ENCODE measurements at places on chromosomes 7 and 10. TPM values are rescaled to one million over a fixed set of nuclear protein-coding genes. Genes with fewer than 3 reads are reported as not detected.
A peak's percentile ranks its signal among the peaks of the same experiment; 100 is the strongest.

Gene CTAGE6
- total RNA-seq = 1.2 TPM

Gene ASB10
- total RNA-seq = not detected

Gene SLC18A3
- total RNA-seq = not detected

Gene CDNF
- total RNA-seq = 1.2 TPM

Gene STAG3
- 16.5 TPM for total RNA-seq

Gene FBXL13
- total RNA-seq = 0.34 TPM

Gene CNPY1
- total RNA-seq = not detected

Gene GDF2
- total RNA-seq = not detected

DNA sequence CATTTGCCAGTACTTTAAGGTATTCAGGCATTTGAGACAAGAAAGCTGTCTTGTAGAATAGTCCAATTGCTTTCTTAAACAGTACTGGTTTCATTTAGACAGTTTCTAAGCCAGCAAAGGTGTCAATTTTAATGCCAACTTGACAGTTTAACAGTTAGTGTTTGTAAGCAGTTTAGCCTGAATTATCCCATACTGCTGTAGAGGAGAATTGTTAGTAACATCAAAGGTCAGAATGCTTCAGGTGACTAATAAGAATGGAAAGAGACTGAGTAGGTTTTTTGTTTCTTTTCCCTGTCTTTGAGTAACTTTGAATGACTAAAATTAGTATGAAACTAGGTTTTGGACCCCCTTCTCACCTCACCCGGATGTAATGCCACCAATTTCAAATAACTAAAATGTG is 29.5 kb upstream of the VDAC2 start:
- no peak overlapping the region for H3K4me3 ChIP-seq
- peaks cover 34% of the 10 kb centered on the region for H3K36me3 ChIP-seq
- H3K4me1 ChIP-seq = peaks cover 30% of the 10 kb centered on the region
- DNase-seq = no peak

DNA sequence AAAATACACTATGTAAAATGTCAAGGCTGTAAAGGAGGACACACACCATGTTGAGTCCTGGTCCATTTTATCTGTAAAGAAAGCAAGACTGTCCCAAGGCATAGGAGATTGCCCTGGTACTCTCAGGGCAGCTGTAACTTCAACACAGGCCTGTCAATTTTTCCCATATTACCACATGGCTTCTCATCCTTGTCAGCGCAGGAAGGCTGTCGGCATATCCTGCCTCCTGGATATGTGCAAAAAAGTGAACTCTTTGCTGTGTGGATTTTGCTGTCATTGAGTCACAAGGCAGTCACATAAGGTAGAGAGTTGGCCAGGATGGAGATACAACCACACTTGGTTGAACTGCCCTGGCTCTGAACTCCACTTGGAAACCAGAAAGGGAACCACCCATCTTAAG is 8.7 kb downstream of the DUSP5 start:
- H3K27ac ChIP-seq = no peak overlapping the region
- peaks cover 89% of the 10 kb centered on the region for H3K36me3 ChIP-seq
- H3K4me3 ChIP-seq = no peak overlapping the region
- no peak for DNase-seq

DNA sequence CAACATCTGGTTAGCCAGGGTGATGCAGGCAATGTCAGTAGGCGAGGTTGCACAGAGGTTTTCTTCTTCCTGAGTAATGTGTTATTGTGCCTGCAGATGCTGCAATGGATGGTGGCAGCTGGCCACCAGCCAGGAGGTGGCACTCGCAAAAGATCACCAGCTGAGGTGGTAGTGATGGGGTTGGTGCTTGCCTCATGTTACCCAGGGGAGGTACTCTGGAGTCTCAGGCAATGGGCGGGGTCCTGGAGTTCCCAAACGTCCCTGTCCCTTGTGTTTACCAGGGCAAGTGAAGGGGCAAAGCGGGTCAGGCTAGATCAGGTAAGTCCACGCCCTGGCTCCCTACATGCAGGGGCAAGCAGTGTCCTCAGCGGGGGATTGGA is 21.1 kb downstream of the CLRN3 start:
- no peaks in the 10 kb centered on the region for H3K4me1 ChIP-seq
- H3K4me3 ChIP-seq = no peak overlapping the region
- DNase-seq = no peak
- no peaks in the 10 kb centered on the region for H3K36me3 ChIP-seq
- peaks cover 27% of the 10 kb centered on the region for H3K27me3 ChIP-seq

DNA sequence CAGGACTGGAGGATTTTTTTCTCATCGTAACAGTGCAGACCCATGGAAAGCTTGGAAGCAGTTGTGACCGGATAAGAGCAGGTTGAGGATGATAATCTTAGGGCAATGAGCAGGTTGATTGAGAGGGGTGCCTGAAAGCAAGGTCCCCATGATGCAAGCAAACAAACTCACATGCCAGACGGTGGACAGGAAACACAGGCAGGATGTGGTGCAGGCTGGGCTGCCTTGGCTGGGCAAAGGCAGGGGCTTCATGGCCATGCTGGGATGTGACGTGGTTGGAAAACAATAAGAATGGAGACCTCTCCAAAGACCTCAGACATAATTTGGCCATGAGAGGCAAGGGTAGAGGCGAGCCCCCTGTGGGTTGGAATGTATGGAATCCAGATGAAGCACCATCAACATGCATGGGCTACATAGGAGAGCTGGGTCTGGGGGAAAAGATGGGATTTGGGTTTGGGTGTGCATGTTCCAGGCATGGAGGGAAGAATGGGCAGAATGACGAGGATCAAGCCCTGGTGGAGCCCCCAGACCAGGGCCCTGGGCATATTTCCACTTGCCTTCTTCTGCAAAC is 58.3 kb downstream of the IKZF1 start:
- peaks cover 97% of the 10 kb centered on the region for H3K4me1 ChIP-seq
- peak overlapping the region; percentile 96 for H3K27ac ChIP-seq
- H3K36me3 ChIP-seq = peaks cover 94% of the 10 kb centered on the region
- no peaks in the 10 kb centered on the region for H3K27me3 ChIP-seq
- H3K4me3 ChIP-seq = peak overlapping the region; percentile 39
- peak; percentile 79 for DNase-seq

DNA sequence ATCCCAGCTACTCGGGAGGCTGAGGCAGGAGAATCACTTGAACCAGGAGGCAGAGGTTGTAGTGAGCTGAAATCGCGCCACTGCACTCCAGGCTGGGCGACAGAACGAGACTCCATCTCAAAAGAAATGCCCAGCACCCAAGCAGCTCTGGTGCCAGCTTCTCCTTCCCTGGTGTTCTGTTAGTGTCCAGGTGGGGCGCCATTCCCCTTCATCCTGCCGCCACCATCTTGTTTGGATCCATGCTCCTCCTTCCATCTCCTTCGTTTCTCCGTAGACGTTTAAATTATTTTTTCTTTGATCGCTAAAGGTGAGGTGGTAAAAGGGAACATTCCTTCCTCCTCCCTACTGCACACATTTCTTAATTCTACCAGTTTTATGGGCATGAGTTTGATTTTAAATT is 30.3 kb downstream of the PROSER2 start:
- H3K27me3 ChIP-seq = peaks cover 12% of the 10 kb centered on the region
- H3K36me3 ChIP-seq = no peaks in the 10 kb centered on the region
- no peak for DNase-seq
- no peak overlapping the region for H3K27ac ChIP-seq
